Activated CD4-positive, alpha-beta T cell treated with anti-CD3 and anti-CD28 coated beads, Interleukin-2, amount 50 U/mL, for 1 hour (primary cell): ENCODE measurements at places on chromosomes 6 and 20.

DNA sequence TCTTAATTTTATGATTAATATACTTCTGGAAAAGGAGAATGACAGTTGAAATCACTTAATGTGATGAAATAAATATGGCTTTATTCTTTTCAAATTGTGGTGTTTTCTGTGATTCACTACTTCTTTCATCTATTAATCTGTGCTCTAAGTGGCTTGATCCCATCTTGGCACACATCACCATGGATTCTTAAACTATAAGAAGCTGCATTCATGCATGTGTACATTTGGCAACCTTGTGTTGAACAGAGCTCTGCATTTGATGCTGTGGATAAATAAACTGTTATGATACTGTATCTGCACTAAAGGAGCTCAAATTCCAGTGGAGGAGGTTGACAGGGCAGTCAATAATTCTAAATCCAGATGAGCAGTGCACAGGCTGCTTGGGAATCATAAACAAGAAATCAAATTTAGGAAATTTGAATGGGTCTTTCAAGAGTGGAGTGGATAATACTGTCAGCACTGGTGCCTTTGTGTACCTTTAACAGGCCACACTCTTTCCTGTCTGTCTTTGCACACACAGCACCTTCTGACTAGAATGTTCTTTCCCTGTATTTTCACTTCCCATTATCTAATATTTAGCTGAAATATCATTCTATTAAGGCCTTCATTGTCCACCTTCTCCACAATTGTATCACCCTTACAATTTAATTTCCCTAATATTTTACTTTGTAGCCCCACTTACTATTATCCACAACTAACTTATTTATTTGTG lies 252.9 kb downstream of the GRM1 start:
- no peak for DNase-seq

- no peak for DNase-seq
Measured at GRCh38 chr6:162940426-162940825, 212.7 kb downstream of the PACRG start.

DNA sequence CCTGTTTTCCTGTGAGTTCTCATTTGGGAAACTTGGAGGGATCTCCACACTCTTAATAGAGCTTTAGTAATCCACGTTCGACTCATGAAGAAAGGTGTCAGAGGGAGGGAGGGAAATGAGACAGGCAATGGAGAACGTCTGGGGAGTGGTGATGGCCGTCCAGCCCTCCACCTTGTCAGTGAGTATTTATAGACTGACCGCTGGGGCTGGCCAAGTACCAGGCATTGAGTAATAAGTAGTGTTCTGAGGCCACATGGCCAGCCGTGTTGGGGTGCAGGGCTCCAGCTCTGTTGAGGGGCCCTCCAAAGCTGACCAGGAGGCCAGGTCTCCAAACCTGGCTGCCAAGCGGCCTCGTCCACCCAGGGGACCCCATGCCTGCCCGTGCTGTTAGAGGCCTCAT lies 11.3 kb upstream of the DSN1 start:
- no peak for DNase-seq

- DNase-seq = no peak
Measured at GRCh38 chr6:158567152-158567551, 7.3 kb downstream of the TMEM181 start.

GRCh38 chr6:45803071-45803470 lies 212.6 kb downstream of the CLIC5 start:
- no peak for DNase-seq

DNA sequence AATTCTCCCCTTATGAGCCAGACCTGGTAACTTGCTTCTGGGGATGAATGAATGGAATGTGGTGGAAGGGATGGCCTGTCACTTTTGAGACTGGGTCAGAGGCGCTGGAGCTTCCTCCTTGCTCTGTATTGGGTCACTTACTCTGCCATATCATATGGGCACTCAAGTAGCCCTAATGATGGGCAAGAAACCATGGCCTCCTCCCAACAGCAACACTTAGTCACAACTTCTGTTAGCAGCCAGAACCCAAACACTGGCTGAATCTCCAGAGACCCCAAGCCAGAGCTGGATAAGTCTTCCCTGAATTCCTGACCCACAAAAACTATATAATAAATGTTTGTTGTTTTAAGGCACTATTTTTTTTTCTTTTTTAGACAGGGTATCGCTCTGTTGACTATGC lies 5.5 kb downstream of the E2F1 start:
- DNase-seq = no peak

DNA sequence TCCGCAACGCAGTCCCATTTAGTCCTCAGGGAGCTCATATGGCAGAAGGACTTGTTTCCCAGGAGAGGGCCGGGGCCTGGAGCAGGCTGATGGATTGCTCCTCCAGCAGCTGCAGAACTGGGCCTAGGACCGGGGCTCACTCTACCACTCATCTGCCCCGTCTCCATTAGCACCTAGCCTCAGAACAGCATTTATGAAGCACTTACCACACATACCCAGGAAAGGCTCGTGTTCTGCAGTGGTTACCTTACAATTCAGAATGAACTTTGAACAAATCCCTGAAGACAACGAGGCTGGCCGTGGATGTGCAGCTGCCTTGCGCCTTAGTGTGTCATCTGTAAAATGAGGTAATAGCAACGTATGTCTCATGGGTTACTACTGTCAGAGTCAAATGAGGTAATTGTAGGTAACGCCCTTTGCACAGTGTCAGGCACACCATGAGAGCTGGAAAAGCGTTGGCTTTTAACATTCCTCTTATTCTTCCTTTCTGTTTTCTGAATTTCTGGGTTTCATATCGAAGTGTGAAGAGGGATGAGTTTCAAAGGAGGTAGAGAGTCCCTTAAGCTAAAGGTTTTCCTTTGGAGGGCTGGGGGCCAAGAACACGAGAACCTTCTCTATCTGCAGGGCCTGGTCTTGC lies 46.3 kb upstream of the CD93 start:
- DNase-seq = no peak

- DNase-seq = no peak
Measured at GRCh38 chr6:146905181-146905704, 299.0 kb upstream of the STXBP5 start.

DNA sequence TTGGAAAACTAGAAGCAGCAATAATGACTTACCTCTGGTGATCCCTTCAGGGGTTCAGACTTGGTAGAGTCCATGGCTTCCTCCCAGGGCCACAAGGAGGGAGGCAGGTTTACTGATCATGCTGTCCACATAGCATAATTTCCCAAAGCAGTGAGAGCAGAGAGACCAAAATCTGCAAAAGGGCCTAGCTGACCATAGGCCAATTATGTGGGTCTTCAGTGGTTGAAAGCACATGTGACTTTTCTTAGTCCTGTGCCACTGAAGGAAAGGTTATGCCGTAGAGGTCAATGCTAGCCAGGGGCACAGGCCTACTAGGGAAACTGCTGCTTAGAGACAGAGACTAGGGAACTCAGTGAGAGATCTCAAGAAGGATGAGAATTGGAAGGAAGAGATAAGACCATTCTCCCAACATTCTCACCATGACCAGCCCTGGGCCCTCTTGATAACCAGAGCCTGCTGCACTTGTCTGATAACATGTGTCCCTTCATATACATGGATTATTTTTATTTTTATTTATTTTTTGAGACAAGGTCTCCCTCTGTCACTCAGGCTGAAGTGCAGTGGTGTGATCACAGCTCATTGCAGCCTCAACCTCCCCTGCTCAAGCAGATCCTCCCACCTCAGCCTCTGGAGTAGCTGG lies 2.0 kb upstream of the GTPBP2 start:
- DNase-seq = no peak

DNA sequence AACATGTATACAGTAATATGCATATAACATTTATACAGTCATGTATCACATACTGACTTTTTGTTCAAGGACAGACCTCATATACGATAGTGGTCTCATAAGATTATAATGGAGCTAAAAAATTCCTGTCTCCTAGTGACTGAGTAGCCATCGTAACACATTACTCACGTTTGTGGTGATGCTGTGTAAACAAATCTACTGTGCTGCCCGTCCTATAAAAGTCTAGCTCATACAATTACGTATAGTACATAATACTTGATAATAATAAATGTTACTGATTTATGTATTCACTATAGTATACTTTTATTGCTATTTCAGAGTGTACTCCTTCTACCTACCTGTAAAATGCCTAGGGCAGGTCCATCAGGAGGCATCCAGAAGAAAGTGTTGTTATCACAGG lies 17.4 kb downstream of the SERAC1 start:
- no peak for DNase-seq

DNA sequence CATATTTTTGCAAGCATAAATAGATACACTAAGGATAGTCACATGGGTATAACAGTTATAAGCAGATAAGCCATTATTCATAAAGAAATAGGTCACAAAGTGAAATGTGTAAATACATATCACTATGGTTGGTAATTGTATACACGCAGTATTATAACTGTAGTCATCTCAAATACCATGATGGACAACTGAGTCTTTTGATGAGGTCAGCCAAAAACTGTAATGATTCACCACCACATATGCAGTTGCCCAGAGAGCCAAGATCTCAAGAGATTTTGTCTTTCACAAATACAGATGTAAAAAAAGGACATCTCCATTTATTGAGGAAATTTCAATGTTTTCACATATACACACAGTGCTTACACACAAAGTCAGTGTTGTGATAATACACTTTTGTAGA lies 28.3 kb downstream of the ZNF292 start:
- DNase-seq = no peak

DNA sequence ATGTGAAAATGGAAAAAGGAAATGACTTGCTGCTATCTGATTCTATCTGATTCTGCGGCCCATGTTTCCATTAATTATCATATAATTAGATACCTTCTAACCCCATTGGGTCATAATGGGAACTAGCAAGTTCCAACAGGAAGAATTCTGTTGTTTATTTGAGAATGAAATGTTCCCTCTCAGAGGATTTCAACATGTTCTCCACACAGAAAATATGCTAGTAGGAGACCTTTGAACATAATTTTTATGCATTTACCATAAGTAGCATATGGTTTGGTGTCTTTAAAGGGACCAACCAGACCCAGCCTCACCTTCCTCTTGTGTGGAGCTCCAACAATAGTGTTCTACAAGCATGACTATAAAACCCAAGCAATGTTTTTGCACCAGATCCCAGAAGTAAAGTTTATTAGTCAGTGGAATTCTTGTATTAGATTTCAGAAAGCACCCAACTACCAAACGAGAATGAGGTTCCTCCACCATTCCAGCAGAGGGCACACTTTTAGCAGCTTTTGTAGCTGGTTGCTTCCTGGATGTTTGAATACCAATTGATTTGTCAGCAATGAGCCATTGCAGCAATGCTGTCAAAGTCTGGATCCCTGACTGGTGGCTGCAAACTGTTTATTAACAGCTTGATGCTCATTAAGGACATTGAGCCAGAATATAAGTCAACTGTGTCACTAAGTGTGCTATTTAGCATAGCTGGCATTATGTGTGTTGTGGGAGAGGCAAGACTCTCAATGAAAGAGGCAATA lies 143.6 kb upstream of the GJE1 start:
- peak; percentile 3 for DNase-seq

DNA sequence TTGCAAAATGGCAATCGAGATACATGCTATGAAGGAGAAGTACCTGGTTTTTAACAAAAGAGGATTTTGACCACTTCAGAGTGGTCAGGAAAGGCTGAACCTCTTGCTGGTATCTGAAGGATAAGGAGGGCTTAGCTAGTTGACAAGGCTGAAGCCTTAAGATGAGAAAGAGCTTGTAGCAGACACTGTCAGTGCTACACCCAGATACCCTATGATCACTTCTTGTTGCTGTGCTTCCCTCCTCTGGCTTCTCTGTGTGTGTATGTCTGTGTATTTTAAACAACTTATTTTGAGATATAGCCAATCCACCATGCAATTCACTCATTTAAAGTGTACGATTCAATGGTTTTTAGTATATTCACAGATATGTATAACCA lies 38.9 kb upstream of the TGM2 start:
- no peak for DNase-seq

- no peak for DNase-seq
Measured at GRCh38 chr6:15631432-15631831, 31.4 kb downstream of the DTNBP1 start.
